ENCODE measurements at places on chromosomes 6 and 20.

DNA sequence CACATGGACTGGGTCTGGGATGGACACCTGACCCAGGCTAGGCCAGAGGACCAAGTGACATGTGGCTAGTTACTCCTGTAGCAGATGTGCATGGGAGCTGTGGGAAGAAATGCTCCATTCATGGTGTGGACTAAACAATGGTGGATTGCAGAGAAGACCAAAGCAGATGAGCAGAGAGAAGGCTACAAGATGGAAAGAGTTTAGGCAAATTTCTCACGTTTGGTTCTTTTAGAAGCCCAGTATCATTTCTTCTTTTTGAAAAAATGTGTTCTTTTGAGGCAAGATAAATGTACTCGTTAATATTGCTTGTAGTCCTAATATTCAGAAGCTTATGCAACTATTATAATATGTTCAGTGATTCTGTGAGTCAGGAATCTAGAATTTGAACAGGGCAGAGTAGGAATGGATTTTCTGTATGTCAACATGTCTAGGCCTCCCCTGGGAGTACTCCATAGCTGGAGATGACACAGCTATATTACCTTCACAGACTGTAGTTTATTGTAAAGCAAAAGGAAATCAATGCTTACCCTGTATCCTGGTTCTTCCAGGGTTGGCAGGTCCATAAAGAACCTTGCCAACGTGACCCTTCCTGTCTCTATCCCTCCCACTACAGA, 2.3 kb upstream of the BTN2A1 start:
- DNase-seq: no peak

DNA sequence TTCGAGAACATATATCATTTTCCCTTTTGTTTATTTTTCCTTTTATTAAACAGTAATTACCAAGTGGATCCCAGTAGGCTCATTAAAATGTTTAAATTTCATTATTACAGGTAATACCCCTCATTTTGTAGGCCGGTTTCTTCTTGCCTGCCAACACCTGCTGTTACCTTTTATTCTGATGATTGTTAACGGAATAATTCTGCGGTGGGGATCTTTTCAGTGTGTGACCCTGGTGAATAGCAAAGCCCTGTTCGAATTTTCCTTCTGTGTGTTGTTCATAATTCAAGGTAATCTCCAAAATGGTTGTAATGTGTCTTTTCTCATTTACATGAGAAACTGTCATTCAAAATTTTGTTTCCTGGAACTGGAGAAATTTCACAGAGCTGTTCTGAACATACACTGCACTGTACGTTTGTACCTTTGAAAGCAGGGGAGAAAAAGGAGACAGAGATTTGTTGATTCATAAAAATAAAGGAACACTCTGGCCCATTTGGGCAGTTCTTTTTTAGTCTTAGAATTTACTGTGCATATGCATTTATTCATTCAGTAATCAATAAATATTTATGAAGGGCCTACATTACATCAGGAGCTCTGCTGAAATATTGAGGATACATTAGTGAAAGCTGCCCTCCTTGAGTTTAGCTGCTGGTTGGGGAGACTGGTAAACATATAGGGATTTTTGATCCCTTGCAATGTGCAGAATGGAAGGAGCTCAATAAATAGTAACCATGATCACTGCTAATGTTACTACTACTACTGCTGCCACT, 502.0 kb downstream of the QKI start:
- DNase-seq: no peak

DNA sequence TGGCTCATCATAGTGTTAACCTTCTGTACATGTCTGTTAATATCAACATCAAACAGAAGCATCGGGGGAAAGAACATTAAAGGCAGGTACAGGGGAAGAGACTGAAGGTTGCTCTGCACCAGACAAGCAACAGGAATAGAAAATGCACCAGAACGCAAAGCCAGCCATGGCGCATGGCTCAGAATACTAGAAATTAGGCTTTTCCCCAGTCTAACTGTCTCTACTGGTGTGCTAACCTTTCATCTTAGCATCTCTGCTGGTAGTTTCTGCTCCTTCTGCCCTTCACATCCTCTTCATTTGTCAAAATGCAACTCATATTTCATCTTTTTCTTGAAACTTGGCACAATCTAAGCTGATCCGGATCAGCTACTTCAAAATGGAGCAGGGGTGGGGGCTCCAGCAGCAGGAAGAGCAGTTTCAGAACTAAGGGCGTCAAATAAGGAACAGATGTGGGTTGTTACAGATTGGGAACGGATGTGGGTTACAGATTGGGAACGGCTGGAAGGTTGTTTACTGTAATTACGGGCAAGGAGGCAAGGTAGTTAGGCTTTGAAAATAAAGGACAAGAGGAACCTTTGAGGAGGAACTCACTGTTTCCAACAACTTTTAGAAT, 13.1 kb upstream of the RNASET2 start:
- DNase-seq: no peak

DNA sequence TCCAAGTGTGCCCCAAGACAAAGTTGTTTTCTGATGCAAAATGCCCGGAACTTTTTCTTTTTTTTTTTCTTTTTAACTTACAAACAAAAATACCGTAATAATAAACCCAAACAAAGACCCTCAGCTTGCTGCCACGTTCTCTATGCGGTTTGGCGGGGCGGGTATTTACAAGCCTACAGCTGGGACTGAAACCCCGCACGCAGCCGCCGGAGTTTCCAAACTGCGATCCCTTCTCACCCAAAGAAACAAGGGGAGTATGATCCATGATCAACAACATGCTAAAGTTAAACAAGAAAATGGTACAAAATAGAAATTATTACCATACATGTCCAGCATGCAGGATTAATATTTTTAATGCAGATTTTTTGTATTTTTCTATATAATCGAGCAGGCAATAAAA, 2.1 kb downstream of the MAFB start:
- DNase-seq: no peak

DNA sequence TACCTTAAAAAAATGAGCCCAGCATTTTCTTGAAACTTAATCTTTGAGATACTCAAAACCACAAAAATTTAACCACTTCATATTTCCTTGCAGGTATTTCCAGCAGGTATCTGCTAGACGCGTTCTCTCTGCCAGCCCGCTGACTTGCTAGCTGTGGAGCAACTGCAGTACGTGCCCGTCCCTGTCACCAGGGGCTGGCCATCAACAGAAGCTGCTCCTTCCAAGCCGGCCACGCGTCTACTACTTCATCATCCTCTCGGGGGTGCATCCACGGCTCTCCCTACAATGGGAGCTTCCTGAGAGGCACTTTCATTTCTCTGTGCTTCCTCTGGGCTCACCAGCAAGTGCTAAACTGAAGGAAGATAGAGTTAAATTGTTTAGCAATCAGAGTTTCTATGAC, 132.4 kb downstream of the DTNBP1 start:
- no peak for DNase-seq

DNA sequence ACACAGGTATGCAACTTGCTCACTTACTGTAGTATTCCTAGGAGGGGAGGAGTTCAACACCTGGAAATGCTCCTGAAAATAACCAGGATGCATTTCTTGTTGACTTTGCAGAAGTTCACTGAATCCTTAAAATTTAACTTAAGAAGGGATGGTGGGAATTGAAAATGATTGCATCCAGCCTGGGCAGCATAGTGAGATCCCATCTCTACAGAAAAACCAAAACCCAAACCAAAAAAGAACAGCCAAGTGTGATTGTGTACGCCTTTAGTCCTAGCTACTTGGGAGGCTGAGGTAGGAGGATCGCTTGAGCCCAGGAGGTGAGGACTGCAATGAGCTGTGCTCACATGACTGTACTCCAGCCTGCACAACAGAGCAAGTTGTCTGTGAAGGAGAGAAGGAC, 1.7 kb downstream of the DNAH8 start:
- no peak for DNase-seq

DNA sequence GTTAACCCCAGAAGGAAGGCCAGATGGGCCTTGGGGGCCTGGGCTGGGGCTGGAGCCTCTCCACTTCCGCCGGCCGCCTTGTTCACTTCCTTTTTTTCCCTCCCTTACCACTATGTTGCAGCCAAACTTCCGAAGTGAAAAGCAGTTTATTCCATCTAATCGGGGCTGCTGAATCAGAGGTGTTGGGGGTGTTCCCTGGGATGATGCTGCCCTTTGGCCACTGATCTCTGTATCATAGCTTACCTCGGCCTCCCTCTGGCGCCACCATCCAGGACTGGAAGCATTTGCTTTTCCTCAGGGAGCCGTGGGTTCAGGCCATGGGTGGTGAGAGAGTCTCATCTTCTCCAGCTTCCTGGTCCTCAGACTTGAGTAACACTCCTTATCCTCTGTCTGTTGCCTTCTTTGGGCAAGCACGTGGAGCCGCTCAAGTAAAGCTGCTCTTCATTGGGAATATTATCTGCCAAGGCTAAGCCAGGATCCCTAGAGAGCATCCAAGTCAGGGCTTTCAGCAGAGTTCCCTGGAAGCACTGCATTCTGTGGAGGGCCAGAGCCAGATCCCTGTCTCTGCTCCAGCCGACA, 39.6 kb downstream of the SLX4IP start:
- DNase-seq: no peak

- no peak for DNase-seq
Observed at GRCh38 chr6:25173951-25174474, 105.2 kb upstream of the CARMIL1 start.

GRCh38 chr6:156046841-156047449, 591.3 kb upstream of the NOX3 start:
- no peak for DNase-seq

DNA sequence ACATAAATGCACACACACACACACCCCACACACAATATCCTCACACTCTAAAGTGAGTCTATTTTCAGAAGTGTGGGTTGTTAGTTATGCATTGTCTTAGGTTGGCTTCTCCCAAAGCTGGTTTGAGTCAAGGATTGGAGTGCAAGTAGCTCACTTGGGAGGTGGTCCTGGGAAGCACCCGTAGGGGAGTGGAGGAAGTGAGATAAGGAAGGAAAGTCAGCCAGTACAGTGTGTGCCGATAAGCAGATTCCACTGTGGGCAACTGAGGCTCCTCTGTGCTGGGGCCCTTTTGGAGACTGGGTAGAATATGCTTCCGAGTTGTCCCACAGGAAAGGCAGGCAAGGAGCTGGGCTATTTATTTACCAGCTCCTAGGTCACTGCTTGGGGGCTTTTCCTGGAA, 67.2 kb downstream of the PLCB4 start:
- DNase-seq: no peak

DNA sequence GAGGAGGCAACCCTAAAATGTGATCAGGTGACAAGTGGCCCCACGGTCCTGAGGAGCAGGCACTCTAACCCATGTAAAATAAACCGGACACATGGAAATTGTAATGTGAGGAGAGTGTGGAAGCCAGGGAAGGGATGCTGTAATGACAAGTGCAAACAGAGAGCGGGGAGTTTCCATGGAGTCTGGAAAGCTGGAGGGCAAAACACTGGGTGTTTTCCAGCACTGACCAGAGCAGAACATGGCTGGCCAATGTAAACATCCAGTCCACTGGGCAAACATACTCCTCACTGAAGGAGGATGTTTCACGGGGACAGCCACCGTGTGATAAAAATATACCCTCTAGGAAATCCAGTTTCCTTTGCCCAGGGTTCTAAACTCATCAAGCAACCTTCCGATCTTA, 219.0 kb upstream of the JARID2 start:
- DNase-seq: no peak

- peak; percentile 87 for DNase-seq
Observed at GRCh38 chr6:112281821-112282615, 27.7 kb upstream of the LAMA4 start.

GRCh38 chr20:20322912-20323311, 45.0 kb upstream of the INSM1 start:
- no peak for DNase-seq

DNA sequence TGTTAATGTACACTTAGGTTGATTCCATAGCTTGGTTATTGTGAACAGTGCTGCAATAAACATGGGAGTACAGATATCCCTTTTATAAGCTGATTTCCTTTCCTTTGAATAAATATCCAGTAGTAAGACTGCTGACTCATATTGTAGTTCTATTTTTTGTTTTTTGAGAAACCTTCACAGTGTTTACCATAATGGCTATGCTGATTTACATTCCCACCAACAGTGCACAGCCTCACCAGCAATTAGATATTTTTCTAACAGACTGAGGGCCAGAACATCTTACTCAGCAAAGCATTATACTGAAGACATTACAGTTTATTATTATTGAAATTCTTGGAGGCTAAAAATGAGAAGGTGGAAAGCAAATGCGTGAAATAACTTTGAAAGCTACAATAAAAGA, 187.3 kb upstream of the HEY2 start:
- DNase-seq: no peak

DNA sequence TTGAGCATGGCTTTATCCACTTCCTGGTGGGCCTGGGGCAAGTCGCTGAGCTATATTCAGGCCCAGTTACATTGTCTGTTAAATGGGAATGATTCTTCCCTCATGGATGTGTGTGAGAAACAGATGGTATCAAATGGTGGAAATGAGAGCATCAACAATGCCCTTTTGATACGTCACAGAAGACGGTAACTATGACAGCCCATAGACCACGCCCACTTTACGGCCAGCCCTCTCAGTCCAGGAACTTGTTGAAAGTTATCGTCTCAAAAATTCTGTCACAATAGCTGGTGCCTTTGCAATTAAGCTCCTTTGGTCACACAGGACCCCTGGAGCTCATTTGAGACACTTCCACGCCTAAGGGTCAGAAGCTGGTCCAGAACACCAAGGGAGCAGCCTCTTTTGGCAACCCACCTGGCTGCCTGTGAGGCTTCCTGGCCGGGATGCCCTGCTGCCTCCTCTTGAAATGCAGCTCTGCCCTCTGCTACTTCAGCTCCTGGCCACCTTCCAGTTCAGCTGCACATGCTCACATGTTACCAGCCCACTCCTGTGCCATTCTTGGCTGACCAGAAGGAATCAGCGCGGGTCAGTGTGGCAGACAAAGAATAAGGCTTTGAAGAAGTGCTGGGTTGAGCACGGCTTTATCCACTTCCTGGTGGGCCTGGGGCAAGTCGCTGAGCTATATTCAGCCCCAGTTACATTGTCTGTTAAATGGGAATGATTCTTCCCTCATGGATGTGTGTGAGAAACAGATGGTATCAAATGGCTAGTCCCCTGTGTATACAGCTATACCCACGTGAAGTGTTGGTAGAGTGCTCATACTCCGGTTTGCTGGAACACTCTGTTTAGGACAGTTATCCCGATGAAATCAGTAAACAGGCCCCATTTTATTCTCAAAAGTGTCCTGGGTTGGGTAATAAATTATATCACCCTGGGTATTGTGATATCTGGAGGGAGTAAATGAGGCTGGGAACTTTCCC, 199.2 kb upstream of the SUPT3H start:
- DNase-seq: no peak

- DNase-seq: peak; percentile 27
Observed at GRCh38 chr6:122770835-122771601, 8.5 kb upstream of the FABP7 start.

GRCh38 chr20:4444404-4444803, 277.3 kb upstream of the PRND start:
- no peak for DNase-seq

GRCh38 chr20:47866480-47866879, 81.2 kb upstream of the SULF2 start:
- no peak for DNase-seq

- no peak for DNase-seq
Observed at GRCh38 chr6:13286181-13286580, 42.2 kb downstream of the TBC1D7 start.

GRCh38 chr6:156816505-156816904, 39.3 kb downstream of the ARID1B start:
- DNase-seq: no peak

Data from right lung (tissue), 10 donors.